Right lung (tissue), 10 donors: ENCODE measurements at places on chromosomes 16 and 17. TPM values are rescaled to one million over a fixed set of nuclear protein-coding genes. Genes with fewer than 3 reads are reported as not detected.

Gene TPSAB1
- polyA plus RNA-seq = 0.27 TPM

Gene ABCC12
- polyA plus RNA-seq = 0.22 TPM

Gene TNRC6C
- polyA plus RNA-seq = 20.3 TPM

Gene TMEM238L
- polyA plus RNA-seq = 0.36 TPM
